ENCODE measurements at places on chromosomes 4 and X.
A peak's percentile ranks its signal among the peaks of the same experiment; 100 is the strongest.

- DNase-seq, result peak; percentile 89
Measured at GRCh38 chrX:119729408-119730201, 28.8 kb upstream of the SOWAHD start.

- DNase-seq, result peak; percentile 25
Measured at GRCh38 chrX:41335198-41335957, 1.4 kb downstream of the DDX3X start.

GRCh38 chr4:143441678-143442077 is 71.8 kb upstream of the SMARCA5 start:
- DNase-seq, result peak; percentile 18

GRCh38 chr4:142318280-142318679 is 527.8 kb downstream of the INPP4B start:
- DNase-seq, result no peak

- no peak for DNase-seq
Measured at GRCh38 chr4:961351-962230, 11.8 kb downstream of the DGKQ start.

GRCh38 chrX:50671661-50672060 is 142.3 kb downstream of the SHROOM4 start:
- no peak for DNase-seq

GRCh38 chr4:152485726-152486276 is 50.1 kb downstream of the FBXW7 start:
- no peak for DNase-seq

GRCh38 chr4:13470379-13470778 is 13.8 kb downstream of the RAB28 start:
- no peak for DNase-seq

GRCh38 chr4:60201052-60201673 is 999.0 kb upstream of the ADGRL3 start:
- peak; percentile 52 for DNase-seq

GRCh38 chrX:106901781-106902219 is 1.3 kb downstream of the RIPPLY1 start:
- no peak for DNase-seq

GRCh38 chrX:320126-320783 is 1.7 kb upstream of the GTPBP6 start:
- peak; percentile 40 for DNase-seq

DNA sequence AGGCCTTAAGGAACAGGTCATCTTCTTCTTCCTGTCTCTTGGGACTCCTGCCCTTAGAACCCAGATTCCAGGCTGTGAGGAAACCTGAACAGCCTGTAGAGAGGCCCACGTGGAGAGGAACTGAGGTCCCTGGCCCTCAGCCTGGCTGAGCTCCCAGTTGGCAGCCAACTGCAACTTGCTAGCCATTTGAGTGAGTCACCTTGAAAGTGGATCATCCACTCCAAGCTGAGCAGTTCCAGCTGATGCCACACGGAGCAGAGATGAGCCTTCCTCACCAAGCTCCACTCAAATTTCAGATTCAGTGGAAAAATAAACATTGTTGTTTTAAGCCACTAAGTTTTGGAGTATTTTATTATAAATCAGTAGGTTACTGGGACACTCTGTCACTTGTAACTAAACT is 392.5 kb downstream of the BCOR start:
- DNase-seq, result peak; percentile 25

- DNase-seq, result no peak
Measured at GRCh38 chr4:156459584-156459983, 505.9 kb upstream of the CTSO start.

Measured in HAP-1 (cell line).